ENCODE measurements at places on chromosomes 3 and 15.

DNA sequence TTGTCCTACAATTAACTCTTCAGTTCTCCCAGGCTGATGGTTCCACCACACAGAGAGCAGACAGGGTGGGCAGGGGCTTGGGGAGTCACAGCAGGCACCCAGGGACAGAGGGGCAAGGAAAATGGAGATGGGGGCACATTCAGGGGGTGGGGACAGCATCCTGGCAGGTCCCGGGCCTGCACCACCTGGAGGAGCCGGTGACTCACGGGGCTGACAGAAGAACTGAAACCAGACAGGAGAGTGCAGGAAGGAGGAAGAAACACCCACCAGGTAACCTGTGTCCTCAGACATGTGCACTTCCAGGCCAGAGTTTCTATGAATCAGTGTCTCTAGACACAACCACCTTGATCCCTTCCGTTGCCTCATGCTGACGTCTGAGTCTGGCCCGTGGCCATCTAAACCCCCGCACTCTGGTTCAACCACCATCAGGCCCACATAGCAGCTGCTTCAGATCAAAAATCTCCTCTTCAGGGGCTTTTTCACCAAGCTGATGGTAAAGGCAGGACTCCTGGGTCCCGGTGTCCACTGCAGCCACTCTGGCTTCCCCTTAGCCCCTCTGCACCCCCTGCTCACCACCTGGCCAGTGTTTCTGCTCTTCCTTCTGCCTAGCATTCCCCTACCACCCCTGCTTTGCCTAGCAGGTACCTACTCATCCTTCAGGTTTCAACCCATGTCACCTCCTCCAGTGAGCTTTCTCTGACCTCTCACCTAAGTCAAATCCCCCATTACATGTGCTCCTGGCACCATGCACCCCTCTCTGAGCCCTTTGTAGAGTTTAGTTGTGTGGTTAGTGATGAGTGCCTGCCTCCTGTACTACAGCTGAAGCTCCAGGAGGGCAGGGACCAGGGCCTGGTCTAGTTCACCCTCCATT lies 16.5 kb upstream of the CYP11A1 start:
- no peak for DNase-seq

- DNase-seq: no peak
These were observed 84.6 kb downstream of the MESD start for GRCh38 chr15:80904998-80905397.

DNA sequence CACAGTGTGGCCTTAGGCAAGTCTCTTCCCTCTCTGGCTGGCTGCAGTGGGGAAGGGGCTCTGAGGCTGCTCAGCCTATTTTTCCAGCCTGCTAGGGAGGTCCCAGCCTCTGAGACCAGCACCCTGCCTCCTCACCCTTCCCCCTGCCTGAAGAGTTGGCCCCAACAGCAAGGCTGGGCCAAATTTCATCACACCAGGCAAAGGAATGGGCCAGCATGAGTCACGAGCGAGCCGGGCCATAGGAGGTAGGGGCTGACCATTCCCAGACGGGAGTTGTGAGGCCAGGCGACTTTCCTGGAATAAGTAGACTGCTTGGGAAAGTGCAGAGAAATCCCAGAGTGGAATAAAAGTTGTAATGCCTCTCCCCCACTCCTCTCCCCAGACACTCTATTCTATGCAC lies 5.7 kb upstream of the FBLN2 start:
- no peak for DNase-seq

GRCh38 chr15:76839173-76839572 lies 66.0 kb downstream of the SCAPER start:
- no peak for DNase-seq

All from NCI-H2107 (cell line).